SJSA1 (cell line): ENCODE measurements at places on chromosomes 3 and 15.

DNA sequence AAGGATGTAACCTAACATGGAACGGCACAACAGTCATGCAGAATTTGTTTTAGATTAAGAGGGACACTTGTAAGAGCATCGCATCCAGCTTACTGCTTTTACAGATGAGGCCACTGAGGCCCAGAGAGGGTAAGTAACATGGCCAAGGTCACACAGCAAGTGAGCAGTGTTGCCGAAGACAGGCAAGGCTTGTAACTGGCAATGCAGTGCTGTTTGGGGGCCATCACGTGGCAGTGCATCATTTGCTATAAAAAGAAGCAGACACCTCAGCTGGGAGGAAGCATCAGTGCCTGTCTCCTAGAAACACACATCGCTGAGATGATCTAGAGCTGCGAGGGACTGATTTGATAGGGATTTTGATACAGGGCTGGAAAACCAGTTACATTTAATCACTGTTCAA lies 108.2 kb upstream of the PROK2 start:
- H3K27me3 ChIP-seq = no peaks in the 10 kb centered on the region
- no peak for DNase-seq
- H3K36me3 ChIP-seq = no peaks in the 10 kb centered on the region
- no peaks in the 10 kb centered on the region for H3K4me1 ChIP-seq

- no peak overlapping the region for H3K4me3 ChIP-seq
- no peak for DNase-seq
- no peaks in the 10 kb centered on the region for H3K4me1 ChIP-seq
- no peaks in the 10 kb centered on the region for H3K36me3 ChIP-seq
- H3K27ac ChIP-seq = no peak overlapping the region
- H3K27me3 ChIP-seq = peaks cover 7% of the 10 kb centered on the region; the same call in 1 of the 2 replicates
These were observed 21.6 kb upstream of the SLC25A36 start for GRCh38 chr3:140920029-140920428.

DNA sequence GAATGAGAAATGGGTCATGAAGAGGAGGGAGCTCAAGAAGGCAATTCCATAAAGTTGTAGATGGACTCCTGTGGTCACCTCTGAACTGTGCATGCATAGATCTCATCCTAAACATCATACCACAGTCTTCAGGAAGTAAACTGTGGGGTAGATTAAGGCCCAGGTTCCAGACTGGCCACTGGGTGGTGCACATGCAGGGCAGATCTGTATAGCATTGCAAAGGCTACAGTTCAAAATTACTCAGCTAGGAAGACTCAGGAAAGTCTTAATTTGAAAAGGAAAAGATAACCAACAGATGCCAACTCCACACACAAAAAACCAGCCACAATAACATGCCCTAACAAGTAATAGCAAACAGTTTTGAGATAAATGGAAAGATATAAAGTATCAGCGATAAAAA lies 20.3 kb downstream of the KY start:
- no peaks in the 10 kb centered on the region for H3K27me3 ChIP-seq
- no peaks in the 10 kb centered on the region for H3K4me1 ChIP-seq
- no peaks in the 10 kb centered on the region for H3K36me3 ChIP-seq
- H3K4me3 ChIP-seq = no peak overlapping the region

- no peaks in the 10 kb centered on the region for H3K27me3 ChIP-seq
- H3K36me3 ChIP-seq = no peaks in the 10 kb centered on the region; the same call in 1 of the 2 replicates
- DNase-seq = no peak
- no peak overlapping the region for H3K27ac ChIP-seq
These were observed 66.0 kb downstream of the ST6GAL1 start for GRCh38 chr3:186996356-186996755.

- H3K4me1 ChIP-seq = no peaks in the 10 kb centered on the region
- no peaks in the 10 kb centered on the region for H3K27me3 ChIP-seq
- DNase-seq = no peak
- H3K4me3 ChIP-seq = no peak overlapping the region
- H3K36me3 ChIP-seq = no peaks in the 10 kb centered on the region
- H3K27ac ChIP-seq = no peak overlapping the region
These were observed 10.0 kb downstream of the KLHDC8B start for GRCh38 chr3:49181351-49181750.

- H3K4me3 ChIP-seq = no peak overlapping the region
- H3K27me3 ChIP-seq = 0 out of 2 replicates have a peak, but pooled peaks cover 2% of the 10 kb centered on the region
- H3K4me1 ChIP-seq = no peaks in the 10 kb centered on the region
- H3K36me3 ChIP-seq = no peaks in the 10 kb centered on the region
These were observed 28.0 kb upstream of the PLA2G4E start for GRCh38 chr15:42048821-42049200.

DNA sequence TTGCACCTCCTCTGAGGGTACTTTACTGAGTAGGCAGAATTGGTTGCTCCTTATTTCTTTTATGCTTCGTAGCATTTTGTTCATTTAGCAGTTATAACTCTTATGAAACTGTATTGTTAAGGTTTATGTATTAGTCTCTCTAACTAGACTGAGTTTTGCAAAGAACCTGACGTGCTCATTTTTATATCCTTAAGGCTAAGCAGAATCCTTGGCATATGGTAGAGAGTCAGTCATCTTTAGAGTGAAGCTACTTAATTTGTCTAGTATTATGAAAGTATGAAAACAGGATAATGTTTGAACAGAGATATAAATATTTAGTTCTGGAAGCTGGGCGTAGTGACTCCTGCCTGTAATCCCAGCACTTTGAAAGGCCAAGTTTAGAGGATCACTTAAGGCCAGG lies 20.1 kb downstream of the CRYBG3 start:
- no peak overlapping the region for H3K27ac ChIP-seq
- H3K36me3 ChIP-seq = no peaks in the 10 kb centered on the region
- DNase-seq = no peak

DNA sequence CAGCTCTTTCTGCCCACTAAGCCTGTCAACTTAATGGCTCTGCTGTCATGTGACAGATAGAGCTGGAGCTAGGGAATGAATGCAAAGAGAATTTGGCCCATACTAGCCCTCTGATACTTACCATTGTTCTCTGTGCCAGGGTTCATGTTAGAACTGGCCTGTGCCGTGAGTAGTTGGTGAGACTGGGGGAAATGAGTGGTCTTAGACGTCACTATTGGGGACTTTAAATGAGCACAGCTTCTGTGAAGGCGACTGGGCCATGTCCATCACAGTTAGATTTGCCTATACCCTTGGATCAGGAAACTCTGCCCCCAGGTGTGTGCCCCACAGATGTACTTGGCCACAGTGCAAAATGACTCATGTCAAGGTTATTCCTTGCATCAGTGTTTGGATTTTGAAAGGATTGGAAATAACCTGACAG lies 124.9 kb downstream of the PTPRG start:
- no peaks in the 10 kb centered on the region for H3K36me3 ChIP-seq
- H3K4me3 ChIP-seq = no peak overlapping the region
- DNase-seq = no peak
- H3K27ac ChIP-seq = no peak overlapping the region
- H3K27me3 ChIP-seq = no peaks in the 10 kb centered on the region
- 0 out of 2 replicates have a peak, but pooled peaks cover 6% of the 10 kb centered on the region for H3K4me1 ChIP-seq

DNA sequence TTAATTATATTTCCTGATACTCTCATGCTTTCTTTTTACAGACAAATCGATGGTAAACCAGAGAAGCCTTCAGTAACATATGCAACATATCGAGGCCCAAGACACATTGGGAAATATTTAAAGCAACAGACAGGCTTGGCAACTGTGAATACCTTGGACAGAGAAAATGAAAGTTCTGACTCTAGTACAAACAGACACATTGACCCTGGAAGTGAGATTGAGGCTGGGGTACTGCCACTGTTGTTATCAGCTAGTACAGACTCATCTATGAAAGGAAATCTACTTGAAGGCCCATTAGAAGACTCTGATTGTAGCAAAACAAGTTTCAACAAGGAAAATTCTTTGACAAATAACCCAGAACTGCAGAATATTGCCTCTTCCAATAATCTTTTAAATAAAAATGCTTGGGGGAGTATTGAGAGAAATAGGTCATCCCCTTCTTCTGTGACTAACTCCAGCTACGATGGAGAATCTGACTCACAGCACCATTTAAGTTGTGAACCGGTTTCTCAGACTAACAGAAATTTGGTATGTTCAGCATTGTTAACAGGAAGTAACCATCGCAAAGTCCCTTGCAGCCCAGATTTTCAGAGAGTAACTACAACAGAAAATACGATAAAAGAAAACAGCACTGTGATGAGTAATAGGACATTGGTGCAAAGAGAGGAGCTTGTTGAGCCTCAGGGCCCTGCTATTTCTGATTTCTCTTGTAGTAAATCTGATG lies 50.2 kb downstream of the CRYBG3 start:
- peak overlapping the region; percentile 68 for H3K27ac ChIP-seq
- peaks cover 14% of the 10 kb centered on the region for H3K36me3 ChIP-seq
- H3K4me3 ChIP-seq = no peak overlapping the region
- peak; percentile 52 for DNase-seq
- H3K27me3 ChIP-seq = no peaks in the 10 kb centered on the region
- peaks cover 19% of the 10 kb centered on the region for H3K4me1 ChIP-seq

DNA sequence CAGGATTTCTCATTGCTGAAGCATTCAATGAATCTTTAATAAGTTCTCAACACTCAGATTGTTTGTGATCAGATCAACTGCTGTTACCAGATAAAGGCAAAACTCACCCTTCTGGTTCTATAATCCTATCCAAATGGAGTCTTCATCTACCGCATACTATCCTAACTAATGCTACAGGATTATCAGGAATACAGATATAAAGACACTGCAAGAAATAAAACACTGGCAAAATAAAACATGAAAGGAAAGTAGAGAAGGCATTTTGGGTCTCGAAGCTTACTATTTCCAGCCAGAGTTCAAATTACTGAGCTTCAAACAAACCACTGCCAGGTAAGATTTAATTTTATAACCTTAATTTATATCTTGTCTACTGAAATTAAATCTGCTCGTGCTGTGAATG lies 524 bp downstream of the CHRM5 start:
- H3K4me1 ChIP-seq = peaks cover 22% of the 10 kb centered on the region
- H3K4me3 ChIP-seq = no peak overlapping the region
- DNase-seq = no peak
- no peaks in the 10 kb centered on the region for H3K36me3 ChIP-seq
- no peak overlapping the region for H3K27ac ChIP-seq

DNA sequence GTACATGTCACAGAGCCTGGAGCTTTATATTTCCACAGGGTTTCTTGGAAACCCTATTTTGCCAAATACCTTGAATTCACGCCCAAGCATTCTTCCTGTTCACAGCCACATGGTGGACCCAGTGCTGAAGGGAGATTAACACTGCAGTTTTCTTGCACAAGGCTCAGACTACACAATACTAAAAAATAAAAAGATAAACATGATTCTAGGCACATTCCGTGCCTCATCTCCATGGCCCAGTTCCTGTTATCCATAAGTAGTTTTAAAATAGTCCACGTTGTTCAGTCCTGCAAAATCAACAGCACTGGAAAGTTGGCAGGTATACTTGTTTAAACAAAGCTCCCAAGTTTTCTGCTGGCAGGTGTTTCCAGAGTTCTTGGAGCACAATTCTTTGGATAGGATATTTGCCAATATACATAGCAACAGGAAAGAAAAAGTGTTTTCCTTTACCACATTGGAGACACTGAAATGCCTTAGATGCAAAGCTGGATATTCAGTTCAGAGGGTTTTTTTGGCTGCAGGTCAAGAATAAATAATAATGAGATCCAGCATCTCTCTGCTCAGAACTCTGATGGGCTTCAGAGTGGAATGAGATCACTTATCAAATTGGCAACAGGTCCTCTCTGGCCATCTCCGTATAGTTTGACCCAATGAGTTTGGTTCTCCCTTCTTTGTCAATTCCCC lies 88.1 kb upstream of the TGFBR2 start:
- peaks cover 10% of the 10 kb centered on the region; the same call in 1 of the 2 replicates for H3K4me1 ChIP-seq
- no peak overlapping the region for H3K27ac ChIP-seq
- DNase-seq = no peak
- H3K27me3 ChIP-seq = no peaks in the 10 kb centered on the region
- H3K36me3 ChIP-seq = no peaks in the 10 kb centered on the region

- H3K4me1 ChIP-seq = peaks cover 15% of the 10 kb centered on the region
- H3K36me3 ChIP-seq = no peaks in the 10 kb centered on the region
- no peak overlapping the region for H3K4me3 ChIP-seq
- no peak for DNase-seq
- no peaks in the 10 kb centered on the region for H3K27me3 ChIP-seq
These were observed 97.6 kb upstream of the ALDH1A3 start for GRCh38 chr15:100781961-100782530.

DNA sequence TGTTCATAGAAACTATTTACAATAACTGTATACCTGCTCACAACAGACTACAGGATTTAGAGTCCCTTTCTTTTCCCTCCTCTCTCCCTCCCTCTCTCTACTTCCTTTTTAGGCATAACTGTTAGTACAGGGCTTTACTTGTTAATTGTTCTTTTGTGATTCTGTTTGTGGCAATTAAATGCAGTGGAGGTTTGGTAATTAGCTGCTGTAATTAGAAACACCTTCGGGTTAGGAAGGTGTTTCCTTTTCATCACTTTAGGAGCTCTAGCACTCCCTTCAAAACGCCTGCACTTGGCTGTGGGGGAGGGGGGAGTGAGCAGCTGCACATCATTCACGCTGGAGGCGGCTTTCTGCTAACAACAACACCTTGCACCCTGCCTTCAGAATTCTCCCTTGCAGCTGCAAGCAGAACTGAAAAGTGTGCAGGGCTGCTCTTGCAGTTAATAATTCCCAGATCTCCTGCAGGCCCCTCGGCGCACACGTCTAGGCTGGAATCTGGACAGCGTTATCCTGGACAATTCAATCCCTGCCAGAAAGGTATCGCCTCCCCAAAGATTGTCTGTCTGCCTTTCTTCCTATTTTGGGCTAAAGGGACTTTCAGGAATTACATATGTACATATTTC lies 242.6 kb upstream of the RGMA start:
- H3K27me3 ChIP-seq = no peaks in the 10 kb centered on the region
- no peak overlapping the region for H3K4me3 ChIP-seq
- DNase-seq = no peak
- H3K4me1 ChIP-seq = no peaks in the 10 kb centered on the region

DNA sequence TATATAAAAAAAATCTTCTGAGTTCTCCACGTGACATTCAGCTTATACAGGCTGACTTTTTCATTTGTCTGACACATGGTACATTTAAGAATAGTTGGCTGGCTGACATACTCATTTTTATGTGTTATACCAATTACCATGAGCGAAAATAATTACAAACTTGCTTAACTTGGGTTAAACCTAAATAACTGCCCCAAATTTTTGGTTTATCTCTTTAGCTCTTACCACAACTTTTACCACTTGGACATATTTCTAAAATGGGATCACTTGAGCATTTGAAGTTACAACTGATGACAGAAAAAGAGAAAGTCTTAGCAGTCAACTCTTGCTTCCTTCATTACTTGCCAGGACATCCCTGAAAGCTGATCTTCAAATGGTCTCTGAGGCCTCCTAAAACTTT lies 618.1 kb downstream of the RBMS3 start:
- peaks cover 21% of the 10 kb centered on the region for H3K4me1 ChIP-seq
- H3K27ac ChIP-seq = 0 out of 2 replicates have a peak overlapping the region, but pooled peaks have one; percentile 5
- no peak overlapping the region for H3K4me3 ChIP-seq
- H3K36me3 ChIP-seq = peaks cover 9% of the 10 kb centered on the region
- DNase-seq = no peak

DNA sequence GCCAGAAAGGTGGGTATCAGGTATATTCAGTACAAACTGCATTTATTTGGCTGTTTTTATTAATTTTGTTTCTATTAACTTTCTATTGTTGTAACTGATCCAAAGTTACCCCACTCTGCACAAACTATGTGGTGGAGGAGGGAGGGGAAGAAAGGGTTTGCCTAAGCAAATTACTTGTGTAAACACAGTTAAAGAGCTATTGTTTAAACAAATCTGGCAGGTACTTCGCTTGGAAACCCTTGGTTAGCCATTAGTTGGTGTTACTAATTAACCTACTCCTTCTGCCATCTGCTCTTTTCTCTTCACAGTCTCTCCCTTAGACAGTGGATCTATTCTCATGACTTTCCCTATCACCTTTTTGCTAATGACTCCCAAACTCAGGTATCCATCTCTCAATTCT lies 328.4 kb upstream of the NECTIN3 start:
- H3K27ac ChIP-seq = no peak overlapping the region
- no peaks in the 10 kb centered on the region for H3K4me1 ChIP-seq
- DNase-seq = no peak
- no peaks in the 10 kb centered on the region for H3K36me3 ChIP-seq
- no peaks in the 10 kb centered on the region for H3K27me3 ChIP-seq
